ENCODE measurements at places on chromosomes 2 and 18.

GRCh38 chr2:85395912-85396475 lies 14.2 kb downstream of the CAPG start:
- no peak for DNase-seq

DNA sequence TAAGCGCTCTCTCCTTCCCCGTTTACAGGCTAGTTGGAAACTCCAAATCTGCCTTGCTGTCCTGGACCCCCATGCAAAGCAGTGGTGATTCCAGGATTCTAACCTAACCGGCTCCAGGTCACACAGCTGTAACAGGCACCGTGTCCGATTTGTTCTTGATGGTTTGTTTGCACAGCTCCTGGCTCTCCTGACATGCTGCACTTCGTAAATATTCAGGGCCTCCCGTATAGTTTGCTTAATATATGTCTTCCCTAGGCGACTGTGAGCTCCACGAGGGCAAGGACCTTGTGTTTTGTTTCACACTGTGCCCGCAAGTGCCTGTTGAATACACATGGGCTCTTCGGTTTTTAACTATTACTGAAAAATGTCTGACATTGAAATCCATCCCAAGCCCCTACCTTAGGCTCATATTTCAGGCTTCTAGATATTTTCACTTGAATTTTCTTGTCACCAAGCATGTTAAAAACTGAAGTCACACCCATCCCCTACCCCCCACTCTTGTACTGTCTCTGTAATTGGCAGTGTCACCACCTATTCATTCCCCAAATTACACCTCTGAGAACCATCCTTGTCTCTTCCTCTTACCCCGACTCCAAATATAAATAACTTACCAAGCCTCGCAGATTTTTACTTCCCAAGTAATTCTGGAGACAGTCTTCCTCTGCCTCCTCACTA lies 1.0 kb upstream of the PUM2 start:
- DNase-seq: no peak

- no peak for DNase-seq
Measured at GRCh38 chr2:19187323-19188020, 171.0 kb downstream of the OSR1 start.

GRCh38 chr2:75162897-75163296 lies 36.4 kb downstream of the TACR1 start:
- no peak for DNase-seq

DNA sequence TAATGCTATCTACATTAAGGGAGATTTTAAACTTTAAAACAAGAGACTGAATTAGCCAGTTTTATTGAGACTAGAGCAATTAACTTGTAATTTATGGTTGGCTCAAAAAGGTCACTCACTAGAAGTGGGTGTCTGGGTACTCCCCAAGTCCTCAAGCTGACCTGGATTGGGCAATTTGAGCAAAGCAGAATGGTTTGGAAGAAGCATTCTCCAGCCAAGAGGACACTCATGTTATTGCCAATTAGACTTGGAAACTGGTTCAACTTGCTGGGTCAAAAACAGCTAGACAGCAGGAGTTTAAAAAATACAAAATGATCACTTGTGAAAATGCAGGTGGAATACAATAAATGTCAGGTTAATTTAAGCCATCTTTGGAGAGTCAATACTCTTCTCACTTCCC lies 29.5 kb upstream of the MYO1B start:
- no peak for DNase-seq
